NB4 (cell line): ENCODE measurements at places on chromosomes 13 and 19.

- DNase-seq, result no peak
Measured at GRCh38 chr19:13089139-13089856, 13.4 kb downstream of the LYL1 start.

- DNase-seq, result no peak
Measured at GRCh38 chr13:113489171-113489548, 1.4 kb downstream of the DCUN1D2 start.

DNA sequence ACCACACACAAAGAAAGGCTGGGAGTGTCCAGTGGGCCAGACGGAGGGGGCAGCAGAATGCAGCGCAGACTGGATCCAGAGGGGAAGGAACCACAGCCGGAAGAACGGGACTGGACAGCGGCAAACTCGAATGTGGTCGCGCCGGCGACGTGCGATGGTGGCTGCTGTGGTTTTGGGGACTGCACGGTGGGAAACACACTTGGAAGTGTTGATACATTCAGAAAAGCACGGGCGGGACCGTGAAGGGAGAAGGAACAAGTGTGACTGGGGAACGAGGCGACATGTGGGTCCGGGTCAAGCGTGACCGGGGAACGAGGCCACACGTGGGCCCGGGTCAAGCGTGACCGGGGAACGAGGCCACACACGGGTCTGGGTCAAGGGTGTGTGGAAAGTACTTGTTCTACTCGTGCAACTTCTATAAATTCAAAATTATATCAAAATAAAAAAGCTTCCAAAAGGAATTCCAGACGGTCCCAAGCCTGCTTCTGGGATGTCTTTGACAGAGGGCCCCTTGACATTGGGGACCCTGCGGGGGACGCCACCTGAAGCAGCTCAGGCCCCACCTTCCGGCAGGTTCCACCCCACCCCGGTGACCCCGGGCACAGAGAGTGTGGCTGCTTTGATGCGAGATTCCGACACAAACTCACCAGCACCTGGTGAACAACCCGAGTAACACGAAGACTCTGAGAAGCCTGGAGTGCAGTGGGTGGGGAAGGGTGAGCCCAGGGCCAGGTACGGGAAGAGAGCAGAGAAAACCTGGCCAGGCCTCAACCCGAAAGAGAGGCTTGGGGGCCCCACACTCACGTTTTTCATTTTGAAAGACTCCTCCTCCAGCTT lies 25.1 kb upstream of the C13orf46 start:
- no peak for DNase-seq

GRCh38 chr19:10363789-10364281 lies 16.5 kb downstream of the TYK2 start:
- peak; percentile 81 for DNase-seq

GRCh38 chr13:48235341-48236135 lies 2.5 kb downstream of the ITM2B start:
- peak; percentile 50 for DNase-seq

GRCh38 chr19:6572217-6572616 lies 18.7 kb downstream of the CD70 start:
- DNase-seq, result peak; percentile 96

GRCh38 chr13:32246468-32246867 lies 68.7 kb downstream of the ZAR1L start:
- peak; percentile 88 for DNase-seq

DNA sequence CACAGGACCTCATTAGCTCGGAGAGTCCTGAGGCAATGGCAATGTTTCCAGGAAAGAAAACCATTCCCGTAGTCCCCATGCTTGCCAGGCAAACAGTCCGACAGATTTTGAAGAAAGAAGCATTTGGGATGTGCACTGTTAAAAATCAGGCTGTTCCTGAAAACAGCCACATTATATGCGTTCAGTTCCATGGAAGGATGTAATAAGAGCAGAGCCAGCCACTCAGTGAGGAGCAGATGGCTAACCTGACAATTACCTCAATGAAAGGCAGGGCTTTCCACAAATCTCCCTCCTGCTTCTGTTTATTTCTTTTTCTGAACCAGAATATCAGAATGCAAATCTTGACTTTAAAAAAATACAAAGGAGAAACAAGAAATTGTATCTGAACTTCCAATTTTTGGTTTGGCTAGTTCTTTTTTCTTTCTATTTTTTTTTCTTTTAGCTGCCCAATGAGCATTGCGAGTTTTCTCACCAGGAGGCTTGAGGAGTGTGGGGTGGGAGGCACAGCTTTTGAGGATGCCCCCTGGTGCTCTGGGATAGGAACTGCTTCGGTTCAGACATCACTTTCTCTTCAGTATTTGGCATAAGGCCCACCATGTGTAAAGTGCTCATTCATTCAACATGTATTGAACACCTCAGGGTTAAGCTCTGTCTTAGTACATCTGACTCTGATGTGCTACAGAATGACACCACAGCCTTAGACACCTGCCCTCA lies 124.2 kb downstream of the TBC1D4 start:
- peak; percentile 64 for DNase-seq

GRCh38 chr13:96025283-96025682 lies 27.9 kb downstream of the UGGT2 start:
- no peak for DNase-seq

- peak; percentile 28 for DNase-seq
Measured at GRCh38 chr13:92806215-92806614, 420.4 kb upstream of the GPC6 start.

DNA sequence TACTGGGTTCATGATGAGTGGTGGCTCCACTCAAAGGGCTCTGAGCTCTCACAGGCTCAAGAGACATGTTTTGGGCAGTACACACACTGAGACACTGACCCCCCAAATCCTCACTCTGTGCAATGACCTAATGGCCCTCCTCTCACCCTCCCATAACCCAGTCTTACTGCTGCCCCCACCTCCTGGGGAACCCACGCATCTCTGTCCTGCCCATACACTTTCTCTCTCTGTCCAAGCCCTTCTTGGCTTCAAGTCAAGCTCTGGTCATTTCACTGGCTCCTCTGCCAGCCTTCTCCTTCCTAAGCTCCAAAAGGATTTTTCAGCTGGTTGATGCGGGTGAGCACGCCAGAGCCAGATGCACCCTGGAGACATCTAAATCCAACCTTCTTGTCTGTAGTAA lies 187.9 kb upstream of the TSHZ3 start:
- DNase-seq, result no peak

DNA sequence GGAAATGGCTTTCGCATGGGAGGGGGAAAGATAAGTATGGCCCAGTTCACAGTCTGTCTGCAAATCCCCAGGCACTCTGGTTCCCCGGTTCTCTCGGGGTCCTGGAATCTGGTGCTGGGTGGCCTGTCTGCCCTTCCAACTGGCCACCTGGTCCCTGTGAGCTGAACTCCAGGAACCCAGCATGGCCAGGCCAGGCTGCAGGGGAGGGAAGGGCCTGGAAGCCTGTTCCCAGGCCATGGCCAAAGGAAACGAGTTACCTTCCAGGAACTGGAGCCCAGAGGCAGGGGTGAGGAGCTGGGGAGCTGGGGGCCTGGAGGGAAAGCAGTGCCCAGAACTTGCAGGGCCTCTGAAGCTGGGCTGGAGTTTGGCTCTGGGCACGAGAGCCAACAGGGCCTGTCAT lies 19.1 kb upstream of the PNMA8C start:
- DNase-seq, result no peak
